ENCODE measurements at places on chromosomes 7 and 10.

DNA sequence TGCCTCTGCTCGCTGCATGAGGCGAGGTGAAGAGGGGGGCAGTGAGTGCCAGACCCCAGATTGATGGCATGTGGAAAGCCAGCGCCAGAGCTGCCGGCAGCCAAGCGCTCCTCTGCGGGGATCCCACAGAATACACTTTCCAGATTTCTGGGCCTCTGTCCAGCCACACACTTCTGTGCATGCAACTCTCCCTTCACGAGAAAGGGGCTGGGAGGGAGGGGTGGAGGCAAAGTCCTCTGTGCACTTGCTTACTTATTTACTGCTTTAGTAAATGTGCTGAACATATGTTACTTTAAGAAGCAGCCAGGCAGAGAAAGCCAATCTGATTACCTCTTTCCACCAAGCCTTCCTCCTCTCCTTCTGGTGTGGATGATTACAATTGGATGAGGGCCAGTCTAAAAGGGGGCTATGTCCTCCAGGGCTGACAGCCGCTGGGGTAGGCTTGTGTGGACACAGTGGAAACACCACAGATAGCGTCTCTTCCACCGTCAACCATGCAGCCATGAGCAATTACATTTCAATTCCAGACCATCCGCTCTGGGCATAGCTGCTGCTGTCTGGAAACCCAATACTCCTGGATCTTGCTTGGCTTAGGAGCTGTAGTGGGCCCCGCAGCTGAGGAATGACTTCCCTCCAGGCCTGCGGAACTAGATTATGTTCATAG is 322.8 kb upstream of the ANKRD30A start:
- DNase-seq: no peak

GRCh38 chr10:13840036-13840435 is 253.3 kb downstream of the PRPF18 start:
- DNase-seq: no peak

GRCh38 chr10:38102880-38103279 is 8.7 kb downstream of the ZNF37A start:
- no peak for DNase-seq

- no peak for DNase-seq
These were observed 63.4 kb upstream of the AQP1 start for GRCh38 chr7:30848121-30848855.

DNA sequence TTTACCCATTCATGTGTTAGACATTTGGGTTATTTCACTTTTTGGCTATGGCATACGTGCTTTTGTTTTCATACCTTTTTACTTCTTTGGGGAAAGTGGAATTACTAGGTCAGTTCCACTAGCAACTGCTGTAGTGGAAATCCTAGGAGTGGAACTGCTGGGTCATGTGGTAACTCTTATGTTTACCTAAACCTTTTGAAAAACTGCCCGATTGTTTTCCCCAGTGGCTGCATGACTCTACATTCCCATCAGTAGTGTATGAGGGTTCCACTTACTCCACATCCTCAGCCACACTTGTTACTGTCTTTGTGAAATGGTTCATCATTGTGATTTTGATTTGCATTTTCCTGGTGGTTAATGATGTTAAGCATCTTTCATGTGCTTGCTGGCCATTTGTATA is 82.3 kb downstream of the TAX1BP1 start:
- DNase-seq: no peak

GRCh38 chr10:35136263-35136815 is 9.7 kb downstream of the CREM start:
- DNase-seq: no peak

DNA sequence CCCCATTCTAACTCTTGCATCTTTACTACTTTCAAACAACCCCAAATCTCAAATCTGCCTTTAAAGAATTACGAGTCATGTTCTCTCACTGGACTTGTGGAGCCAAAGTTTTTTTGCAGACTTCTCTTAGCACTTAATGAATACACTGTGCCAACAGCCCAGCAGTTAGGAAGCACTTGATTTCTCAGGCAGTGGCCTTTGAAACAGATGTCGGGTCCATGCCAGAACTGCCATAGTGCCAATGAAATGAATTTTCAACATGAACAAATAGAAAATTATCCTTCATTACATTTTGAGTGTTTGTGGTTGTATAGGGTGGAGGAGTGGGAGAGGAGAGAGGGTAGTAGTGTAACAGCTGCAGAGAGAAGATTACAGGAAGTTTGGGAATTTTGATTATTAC is 5.9 kb downstream of the BORCS7 start:
- no peak for DNase-seq

GRCh38 chr7:125924037-125924436 is 994.4 kb upstream of the POT1 start:
- DNase-seq: no peak

DNA sequence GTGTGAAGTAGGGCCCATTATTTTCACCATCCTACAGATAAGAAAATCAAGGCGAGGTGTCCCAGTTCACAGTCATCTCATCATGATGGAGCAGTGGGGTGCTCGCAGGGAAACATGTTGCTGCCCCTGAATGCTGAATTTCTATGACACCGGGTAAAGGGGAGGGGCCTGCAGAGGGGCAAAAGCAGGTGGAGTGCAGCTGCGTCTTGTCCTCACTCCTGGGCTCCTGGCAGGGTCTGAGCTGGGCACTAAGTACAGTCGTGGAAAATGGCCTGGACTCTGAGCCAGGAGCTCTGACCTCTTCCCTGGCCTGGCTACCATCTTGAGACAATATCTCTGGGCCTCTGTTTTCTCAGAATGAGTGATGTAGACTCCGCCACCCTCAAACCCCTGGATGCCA is 253.1 kb upstream of the PITRM1 start:
- no peak for DNase-seq

- DNase-seq: no peak
These were observed 9.2 kb downstream of the TAS2R60 start for GRCh38 chr7:143452495-143452894.

DNA sequence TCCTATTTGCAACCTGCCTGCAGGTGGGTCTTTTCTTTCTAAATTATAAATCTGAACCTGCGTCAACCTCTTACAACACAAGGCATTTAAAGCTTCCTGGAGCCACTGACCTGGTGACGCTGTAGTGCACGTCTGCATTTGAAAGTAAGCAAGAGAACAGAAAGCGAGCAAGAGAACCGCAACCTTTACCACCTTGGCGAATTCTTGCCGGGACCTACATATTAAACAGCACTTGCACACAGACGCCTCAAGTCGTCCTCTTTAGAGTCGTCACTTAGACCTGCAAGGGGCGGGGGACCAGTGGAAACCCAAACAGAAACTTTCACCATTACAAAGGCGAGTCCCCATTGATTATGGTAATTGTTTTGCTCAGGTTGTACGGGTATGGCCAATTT is 9.5 kb downstream of the GLI3 start:
- no peak for DNase-seq

GRCh38 chr7:131249003-131249402 is 78.7 kb upstream of the MKLN1 start:
- no peak for DNase-seq

DNA sequence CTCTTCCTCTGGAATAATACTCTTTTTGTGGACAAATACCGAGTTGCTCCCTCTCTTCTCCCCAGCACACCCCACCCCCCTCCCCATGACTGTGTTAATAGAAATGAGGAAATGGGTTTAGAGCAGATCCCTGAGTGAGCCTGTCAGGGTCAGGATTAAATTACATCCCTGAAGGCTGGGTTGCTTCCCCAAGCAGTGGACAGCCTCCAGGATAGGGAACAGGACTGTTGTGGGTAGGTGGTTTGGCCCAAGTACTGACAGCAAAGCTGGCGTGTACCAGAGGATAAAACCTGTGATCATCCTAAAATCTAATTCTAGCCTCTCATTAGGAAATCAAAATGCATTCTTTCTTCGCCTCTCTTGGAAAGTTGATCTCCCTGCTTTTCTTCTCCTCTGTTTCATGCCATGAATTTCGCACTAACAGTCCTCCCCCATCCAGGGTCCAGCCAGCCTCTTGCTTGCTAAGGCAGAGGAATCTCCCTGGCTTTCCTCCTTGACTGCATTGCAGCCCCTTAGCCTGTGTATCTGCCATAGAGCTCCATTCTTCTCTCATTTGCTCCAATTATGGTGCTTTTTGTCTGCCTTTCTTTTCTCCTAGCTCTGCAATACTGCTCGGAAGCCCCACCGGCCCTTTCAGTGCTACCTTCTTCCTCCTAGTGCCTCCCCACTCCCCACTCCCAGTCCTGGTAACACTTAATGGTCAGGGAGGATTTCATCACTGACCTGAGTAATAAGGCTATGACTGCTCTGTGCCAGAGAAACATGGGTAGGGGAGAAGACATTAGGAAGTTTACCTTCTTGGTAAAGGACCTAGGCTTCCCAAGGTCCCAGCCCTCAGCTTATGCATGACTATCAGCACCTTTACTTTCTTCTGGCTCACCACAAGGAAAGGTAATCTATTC is 8.4 kb downstream of the LRRC4 start:
- DNase-seq: no peak

GRCh38 chr7:142787783-142788182 is 17.0 kb downstream of the PRSS2 start:
- no peak for DNase-seq

- no peak for DNase-seq
These were observed 209.1 kb downstream of the PRPF18 start for GRCh38 chr10:13795653-13796555.

DNA sequence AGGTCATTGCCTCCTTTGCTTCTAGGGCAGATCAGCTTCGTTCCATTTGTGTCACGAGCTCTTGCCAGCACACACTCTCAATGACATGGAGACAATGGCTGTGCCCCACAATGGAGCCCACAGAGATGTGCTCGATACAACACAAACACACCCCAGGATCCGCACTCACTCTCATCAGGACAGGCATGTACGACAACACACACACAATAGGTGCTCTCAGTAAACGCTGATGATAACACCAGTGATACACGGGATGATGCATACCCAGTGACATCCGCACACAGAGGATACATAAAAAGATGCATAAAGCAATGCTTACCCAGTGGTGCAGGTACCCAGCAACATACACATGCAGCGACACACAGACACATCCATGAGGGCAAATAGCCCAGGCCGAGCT is 61.2 kb upstream of the LBX1 start:
- DNase-seq: no peak

DNA sequence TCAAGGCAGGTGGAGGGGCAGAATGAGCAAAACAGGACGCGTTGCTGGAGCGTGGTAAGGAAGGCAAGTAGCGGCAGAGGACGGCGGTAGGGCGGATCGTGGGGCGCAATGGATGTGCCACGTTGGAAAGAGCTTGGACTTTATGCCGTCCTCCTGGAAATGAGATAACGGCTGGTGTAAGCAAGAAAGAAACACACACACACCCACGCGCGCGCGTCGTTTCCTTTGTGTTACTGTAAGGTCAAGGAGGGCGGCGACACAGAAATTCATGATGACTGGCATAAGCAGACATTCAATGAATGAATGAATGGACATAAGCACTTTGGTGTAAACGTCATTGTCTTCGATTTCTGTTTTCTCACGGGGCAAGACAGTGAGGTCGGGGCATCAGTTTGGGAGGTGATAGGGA is 683 bp upstream of the ENTPD7 start:
- DNase-seq: no peak

- no peak for DNase-seq
These were observed 17.6 kb downstream of the LIMK1 start for GRCh38 chr7:74101061-74101681.

GRCh38 chr10:58746474-58747185 is 234.0 kb downstream of the BICC1 start:
- DNase-seq: no peak

GRCh38 chr10:100696477-100696901 is 48.9 kb upstream of the PAX2 start:
- no peak for DNase-seq

- peak; percentile 64 for DNase-seq
These were observed 229.1 kb downstream of the ELFN1 start for GRCh38 chr7:1899196-1899595.

DNA sequence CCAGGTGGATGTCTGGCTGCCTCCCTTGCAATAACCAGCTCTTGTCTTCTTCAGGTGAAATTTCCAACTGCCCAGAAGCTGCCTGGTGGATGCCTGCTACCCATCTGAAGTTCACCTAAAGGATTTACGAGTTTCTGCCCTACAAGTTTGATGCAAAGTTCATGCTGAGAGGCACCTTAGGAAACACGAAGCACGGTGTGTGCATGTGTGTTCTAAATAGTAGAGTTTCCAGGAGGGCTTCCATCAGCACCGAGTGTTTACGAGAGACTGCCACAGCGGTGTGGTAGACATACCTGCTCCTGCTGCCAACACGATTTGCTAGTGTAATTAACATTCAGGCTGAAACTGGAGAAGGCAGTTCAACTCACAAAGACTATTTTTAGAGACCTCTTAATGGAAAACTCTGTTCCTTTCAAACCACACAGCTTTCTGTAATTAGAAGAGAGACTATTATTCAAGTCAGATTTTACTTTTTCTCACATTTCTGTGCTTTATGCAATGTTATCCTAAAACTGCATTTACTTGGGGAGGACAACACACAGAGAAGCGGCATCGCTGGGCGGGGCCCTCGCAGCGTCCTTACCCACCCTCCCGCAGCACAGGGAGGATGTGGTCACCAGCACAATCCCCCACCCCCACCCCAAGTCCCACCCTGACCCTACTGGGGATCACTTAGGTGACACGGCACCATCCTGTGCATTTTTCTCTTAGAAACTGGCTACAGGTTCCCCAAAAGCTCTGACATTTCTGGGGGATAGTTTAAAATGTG is 15.5 kb upstream of the CPXM2 start:
- DNase-seq: peak; percentile 55

DNA sequence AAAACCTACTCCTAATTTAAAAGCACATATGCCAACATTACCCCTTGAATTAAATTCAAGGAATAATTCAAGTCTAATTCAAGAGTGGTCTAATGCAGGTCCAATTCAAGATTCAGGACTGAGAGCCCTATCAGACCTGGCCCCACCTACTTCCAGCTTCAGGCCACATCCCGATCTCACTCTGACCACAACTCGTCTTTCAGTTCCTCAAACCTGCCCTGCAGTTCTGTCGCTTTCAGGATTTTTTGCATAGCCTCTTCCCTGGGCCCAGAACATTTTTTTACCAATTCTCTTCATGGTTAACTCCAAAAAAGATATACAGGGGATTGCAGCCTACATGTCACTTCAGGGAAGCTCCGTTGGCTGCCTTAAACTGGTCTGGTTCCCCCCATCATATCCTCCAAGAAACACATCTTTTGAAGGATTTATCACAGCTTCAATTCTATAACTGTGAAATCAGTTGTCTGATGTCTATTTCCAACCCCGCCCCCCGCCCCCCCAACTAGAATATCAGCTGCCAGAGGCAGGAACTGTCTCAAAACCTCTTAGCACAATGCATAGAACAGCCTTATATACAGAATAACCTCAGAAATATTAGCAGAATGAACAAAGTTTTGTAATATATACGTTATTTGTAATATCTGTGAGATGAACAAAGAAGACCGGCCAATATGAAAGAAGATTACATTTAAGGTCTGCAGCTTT is 20.8 kb downstream of the CCDC6 start:
- no peak for DNase-seq
